Sciatic nerve (tissue), 2 donors: ENCODE measurements at places on chromosomes 7 and 10. TPM values are rescaled to one million over a fixed set of nuclear protein-coding genes. Genes with fewer than 3 reads are reported as not detected.

Gene CUBN
- 27.6 TPM for total RNA-seq

DNA sequence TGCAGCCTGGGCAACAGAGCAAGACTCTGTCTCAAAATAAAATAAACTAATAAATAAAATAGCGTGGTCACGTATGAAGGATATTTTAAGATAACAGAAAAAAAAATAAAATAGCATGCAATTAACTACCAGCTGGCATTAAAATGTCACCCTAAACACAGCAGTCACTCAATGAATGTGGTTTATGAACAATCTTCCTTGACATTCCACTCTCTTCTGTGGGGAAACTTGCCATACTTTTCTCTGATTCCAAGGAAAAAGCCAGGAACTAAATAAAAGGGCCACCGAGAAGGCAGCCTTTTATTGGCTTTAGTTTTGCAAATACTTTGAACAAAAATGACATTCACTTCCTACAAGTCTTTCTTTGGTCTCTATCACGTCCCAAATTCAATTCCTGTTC lies 266.6 kb downstream of the PARD3 start:
- no peak for DNase-seq

DNA sequence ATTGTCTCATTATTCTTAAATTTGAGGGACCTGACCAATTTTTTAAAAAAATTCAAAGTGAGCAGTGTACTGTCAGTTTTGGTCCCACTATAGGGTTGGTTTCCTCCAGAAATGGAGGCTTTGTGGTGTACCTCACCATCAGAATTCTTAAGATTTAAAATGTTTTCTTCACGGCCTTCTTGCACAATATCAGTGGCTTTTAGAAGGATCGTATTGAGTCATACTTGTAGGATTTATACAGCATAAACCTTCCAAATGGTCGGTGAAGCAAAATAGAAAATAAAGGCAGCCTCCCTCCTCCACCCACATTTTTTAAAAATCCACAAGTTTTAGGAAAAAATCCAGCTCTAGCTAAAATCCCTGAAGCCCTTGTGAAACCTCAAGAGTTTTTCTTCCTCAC lies 126.4 kb downstream of the RNLS start:
- DNase-seq = no peak

Gene TPST1
- total RNA-seq = 29.0 TPM

Gene PNLIPRP1
- 1.2 TPM for total RNA-seq

GRCh38 chr10:14603534-14604102 lies 171.1 kb downstream of the FAM107B start:
- DNase-seq = no peak

DNA sequence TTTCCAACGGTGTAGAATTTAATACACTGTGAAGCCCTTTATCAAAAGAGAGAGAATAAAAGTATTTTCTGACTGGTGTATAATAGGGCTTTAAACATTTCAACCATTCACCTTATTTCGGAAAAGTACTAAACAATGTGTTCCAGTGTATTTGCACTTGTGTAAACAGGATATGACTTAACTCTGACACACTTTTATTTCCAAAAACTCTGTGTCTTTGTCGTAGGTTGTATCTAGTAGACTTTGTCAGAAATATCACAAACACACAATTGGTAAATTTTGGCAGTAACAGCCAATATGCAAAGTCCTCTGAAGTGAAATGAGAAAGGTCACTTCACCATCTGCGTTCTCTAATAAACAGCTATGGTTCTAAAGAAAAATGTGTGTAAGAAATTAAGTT lies 10.3 kb upstream of the TSPAN13 start:
- no peak for DNase-seq

- peak; percentile 93 for DNase-seq
These were observed 1.3 kb upstream of the KIF11 start for GRCh38 chr10:92591550-92592022.

- DNase-seq = no peak
These were observed 15.9 kb upstream of the AKR1E2 start for GRCh38 chr10:4810092-4810491.

DNA sequence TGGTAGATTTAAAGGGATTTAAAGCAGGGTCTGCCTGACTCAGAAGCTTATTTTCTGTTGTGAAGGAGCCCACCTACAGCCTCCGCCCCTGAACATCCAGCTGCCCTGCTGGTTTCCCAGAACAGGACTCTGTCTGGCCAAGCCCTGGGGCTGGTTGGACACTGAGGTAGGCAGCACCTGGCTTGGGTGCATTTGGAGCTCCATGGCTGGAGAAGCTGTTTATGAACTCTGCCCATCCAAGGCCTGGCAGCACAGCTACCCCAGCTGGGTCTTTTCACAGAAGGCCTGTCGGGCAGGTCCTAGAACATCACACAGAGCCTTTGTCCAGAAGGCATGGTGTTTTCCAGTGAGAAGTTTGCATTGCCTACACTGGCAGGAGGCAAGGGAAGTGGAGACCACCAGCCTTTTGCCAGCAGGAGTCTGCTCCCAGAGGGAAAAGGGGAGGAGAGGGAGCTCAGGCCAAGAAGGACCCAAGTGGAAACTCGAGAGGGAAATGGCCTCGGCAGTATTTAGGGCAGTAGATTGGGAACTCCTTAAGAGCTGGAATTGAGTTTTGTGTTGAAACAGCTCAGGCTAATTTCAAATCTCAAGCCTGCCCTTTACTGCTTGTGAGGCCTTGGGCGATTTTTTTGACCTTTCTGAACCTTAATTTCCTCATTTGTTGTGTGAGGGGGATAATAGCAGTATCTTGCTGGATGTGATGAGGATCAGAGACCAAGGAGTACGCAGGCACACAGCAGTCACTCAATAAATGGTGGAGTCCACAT lies 12.3 kb upstream of the PDCD4 start:
- DNase-seq = no peak

Gene GDF2
- total RNA-seq = not detected

DNA sequence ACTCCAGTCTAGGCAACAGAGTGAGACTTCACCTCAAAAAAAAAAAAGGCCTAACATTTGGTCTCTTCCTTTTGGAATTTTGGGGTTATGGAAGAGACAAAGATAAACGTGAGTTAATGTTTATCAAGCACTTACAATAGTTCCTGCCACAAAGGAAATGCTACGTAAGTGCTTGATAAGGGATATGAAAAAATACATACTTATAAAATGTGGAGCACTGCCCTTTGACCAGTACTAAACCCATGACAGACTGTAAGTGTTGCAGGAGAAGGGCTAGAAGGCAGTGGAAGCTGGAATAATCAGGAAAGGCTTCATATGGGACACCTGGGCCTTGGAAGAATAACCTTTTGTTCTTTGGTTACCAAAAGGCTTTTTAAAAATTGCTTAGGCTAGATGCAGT lies 25.5 kb downstream of the TMEM248 start:
- DNase-seq = no peak

Gene MEOX2
- 142 TPM for total RNA-seq

Gene MRPL32
- total RNA-seq = 45.3 TPM

DNA sequence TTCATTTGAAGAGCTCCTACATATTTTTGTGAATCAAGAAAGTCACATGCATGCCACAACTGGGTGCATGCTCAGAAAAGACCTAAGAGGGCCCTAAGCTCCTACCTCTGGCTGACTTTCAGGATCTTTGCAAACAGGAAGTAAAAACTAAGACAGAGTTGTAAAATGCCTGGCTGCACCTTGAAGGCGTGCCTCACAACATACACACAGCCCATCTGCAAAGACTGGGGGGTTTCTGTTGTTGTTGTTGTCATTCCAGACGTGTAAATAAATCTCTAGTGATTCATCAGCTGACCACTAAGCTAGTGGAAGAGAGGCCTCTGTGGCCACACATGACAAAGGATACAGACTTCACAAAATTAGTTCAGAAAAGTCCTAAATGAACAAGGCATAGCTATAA lies 31.8 kb downstream of the SMURF1 start:
- DNase-seq = no peak

GRCh38 chr7:85890244-85890811 lies 703.5 kb upstream of the SEMA3D start:
- no peak for DNase-seq

Gene PPP3CB
- 63.1 TPM for total RNA-seq

Gene BICC1
- total RNA-seq = 42.1 TPM

- DNase-seq = no peak
These were observed 36.6 kb downstream of the ERCC6 start for GRCh38 chr10:49502358-49502757.

Gene MRLN
- not detected for total RNA-seq

DNA sequence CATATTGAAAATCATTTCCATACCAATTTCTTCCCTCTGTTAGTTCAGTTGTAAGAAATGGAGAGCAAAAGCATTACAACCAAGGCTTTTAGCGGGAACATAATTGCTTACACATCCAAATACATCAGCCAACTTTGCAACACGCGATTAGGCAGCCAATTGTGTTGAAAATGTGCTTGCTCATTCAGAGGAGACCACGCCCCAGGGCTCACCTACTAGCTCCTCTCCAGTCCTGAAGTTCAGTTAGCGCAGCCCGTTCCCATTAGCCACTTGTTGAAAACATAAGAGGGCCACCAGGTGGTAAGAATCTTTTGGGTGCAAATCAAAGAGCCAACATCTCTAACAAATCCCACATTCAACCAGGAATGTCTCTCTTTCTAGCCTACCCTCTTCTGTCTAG lies 213.2 kb upstream of the MDFIC start:
- no peak for DNase-seq

Gene PKD2L1
- not detected for total RNA-seq

Gene CNPY1
- not detected for total RNA-seq

DNA sequence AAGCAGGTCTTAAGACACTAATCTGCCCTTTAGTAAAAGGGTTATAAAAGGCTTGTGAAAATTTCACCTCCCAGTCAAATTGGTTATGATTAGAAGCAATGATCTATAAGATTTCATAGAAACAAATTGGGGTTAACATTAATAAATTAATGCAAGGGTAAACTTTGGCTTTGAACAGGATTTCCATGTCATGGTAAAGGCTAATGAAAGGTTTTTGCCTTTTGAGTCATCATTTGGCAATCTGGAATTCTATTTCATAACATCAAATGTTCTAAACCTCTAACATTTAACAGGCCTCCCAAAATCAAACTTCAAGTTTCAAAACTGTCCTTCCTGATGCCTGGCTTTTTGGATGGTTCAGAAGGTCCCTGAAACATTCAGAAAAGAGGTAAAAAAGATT lies 62.4 kb downstream of the COA1 start:
- DNase-seq = no peak

- no peak for DNase-seq
These were observed 25.9 kb upstream of the CDK13 start for GRCh38 chr7:39924122-39924521.

Gene CHN2
- total RNA-seq = 10.9 TPM

DNA sequence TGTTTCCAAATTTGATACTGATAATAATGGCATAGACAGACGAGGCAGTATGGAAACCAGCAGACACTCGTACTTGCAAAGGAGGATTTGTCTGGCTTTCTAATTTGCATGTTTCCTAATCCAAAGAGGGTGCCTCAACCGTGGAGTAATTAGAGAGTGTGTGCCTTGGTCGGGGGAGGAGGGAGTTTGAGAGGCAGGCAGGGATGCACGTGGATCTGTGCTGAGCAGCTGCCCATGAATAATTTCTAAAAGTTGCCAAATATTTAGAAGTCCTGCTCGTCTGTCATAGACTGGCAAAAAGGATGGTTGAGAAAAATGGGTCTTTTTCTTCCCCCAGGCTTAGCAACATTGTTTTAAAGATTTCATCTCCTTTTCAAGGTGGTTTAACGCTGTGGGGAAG lies 69.4 kb downstream of the PTPRE start:
- DNase-seq = no peak

- DNase-seq = no peak
These were observed 29.1 kb downstream of the GALNT11 start for GRCh38 chr7:152054367-152055230.

DNA sequence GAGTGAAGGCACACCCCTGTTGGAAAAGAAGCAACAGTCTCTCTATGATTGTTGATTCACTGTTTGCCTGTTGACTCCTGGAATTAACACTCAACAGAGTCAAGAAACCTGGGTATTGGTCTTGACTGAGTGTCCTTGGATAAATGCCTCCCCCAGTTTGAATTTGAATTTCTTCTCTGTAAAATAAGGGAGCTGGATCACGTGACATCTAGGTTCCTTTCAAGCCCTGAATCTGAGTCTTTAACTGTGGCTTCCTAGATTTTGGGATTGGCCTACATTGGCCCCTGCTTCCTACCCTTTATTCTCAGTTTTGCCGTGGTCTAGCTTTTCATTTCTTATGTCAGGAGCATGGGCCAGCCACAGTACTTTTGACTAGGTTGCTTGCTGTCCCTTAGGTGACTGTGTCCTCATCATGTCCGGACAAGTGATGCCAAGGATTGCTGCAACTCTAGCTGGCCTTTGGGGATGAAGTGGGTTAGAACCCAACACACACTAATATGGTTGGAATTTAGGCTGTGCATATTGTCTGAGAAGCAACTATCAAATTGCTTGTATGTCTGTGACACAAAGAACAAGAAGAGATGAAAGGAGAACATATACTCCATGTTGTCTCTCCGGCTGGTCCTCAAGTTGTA lies 35.4 kb downstream of the CALD1 start:
- DNase-seq = no peak

GRCh38 chr7:70415179-70415972 lies 716.6 kb upstream of the GALNT17 start:
- DNase-seq = no peak

- DNase-seq = no peak
These were observed 43.2 kb upstream of the ATRNL1 start for GRCh38 chr10:115049960-115050359.

- no peak for DNase-seq
These were observed 261.3 kb downstream of the PARD3 start for GRCh38 chr10:34553747-34554146.

DNA sequence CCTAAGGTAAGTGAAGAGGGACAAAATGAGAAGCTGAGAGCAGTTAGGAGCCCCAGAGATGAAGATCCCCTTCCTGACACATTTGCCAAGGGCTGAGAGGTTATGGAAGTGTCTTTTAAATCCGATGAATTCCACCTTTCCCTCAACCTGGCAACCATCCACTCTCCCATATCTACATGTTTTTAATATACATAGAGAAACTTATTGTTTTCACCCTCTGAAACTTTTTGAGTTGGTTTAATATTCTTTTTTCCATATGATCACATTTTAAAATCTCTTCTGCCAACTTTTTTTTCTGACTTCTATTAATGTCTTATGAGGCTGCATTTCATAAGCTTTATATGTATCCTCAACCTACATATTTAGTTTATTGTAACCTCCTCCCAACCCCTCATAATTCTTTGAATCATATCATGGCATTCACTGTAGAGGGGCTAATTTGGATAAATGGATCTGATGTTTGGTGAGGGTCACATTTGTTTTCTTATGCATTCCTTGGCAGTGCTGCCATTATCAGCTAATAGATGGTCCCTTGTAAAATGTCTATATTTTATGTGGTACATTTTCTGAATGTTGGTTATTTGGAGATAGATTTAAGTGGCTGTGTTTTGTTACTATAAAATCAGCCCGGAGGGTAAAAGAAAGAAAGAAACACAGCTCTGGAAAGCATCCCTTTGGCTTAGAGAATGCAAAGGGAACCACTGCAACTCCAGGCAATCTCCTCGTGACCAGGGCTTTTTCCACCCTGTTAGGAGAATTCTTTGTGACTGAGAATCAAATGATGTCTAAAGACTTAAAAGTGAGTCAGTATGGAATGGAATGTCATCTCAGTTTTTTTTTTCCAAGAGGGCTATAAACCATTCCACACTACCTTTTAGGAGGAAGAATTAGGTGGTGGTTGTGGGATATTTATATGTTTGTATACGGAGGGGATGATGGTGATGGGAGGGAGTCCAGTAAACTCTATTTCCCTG lies 334.4 kb downstream of the SUGCT start:
- no peak for DNase-seq

Gene SLC39A12
- not detected for total RNA-seq

Gene SFRP4
- 261 TPM for total RNA-seq

- DNase-seq = no peak
These were observed 45.1 kb downstream of the RNLS start for GRCh38 chr10:88538048-88538447.

Gene ANK3
- total RNA-seq = 203 TPM

Gene GIMAP1
- 8.5 TPM for total RNA-seq
